Mesenteric fat pad (tissue), 1 donor: ENCODE measurements at places on chromosomes 12 and 14.

DNA sequence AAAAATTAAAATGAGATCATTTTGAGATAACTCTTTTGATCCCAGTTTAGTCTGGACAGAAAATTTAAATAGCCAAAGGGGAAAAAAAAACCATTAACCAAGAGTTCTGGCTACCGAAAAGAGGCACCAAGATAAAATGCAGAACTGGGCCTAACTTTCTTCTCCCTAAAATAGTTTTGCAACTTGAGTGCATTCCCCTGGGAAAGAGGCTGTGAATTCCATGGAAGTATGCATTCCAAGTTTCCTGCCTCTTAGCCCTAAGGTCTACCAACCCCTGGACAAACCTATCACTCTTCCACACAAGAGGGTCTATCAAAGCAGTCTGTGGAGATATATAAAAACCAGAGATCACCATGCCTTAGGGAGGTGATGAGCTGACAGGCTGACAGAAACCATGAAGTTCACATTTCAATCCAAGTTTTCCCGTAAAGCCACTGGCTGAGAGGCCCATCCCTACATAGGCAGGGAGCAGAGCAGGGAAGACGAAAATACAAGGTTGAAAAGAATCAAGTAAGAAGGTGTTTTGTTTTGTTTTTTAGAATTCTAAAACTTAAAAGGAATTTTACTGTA lies 33.8 kb downstream of the DCP1B start:
- no peak for DNase-seq

DNA sequence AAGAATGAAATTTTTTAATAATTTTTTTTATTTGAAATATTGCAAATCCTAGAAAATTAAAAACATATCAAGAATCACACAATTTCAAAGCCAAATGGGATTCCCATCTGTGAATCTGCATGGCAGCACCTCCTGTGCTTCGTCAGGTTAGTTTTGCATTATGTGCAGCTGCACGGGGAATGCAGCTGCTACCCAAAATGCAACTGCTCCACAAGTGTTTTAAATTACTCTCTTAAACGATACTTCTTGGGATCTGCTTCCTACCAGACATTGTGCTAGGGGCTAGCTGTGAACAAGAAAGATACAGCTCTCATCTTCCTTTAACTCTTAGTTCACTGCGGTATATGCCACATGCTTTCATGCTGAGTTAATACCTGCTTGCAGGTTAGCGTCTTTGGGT lies 154.2 kb downstream of the CRADD start:
- DNase-seq, result no peak

- DNase-seq, result no peak
Measured at GRCh38 chr12:51449580-51450246, 25.1 kb downstream of the SLC4A8 start.

DNA sequence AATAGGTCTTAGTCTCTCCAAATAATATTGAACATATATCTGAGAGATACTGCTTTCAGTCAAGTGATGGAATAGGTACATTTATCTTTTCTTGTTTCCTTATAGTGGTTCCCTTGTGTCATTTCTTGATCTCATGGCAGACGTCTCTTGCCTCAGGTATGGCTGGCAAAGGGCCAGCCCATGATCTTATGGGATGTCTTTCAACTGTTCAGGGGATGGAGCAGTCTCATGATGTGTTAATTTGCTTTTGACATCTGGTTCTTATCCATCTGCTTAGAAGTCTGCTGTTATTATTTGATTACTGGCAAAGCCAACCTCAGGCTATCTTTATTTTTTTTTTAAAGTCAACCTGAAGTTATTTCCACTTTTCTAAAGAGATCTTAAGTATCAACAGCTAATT lies 262.9 kb downstream of the TMEM117 start:
- no peak for DNase-seq

DNA sequence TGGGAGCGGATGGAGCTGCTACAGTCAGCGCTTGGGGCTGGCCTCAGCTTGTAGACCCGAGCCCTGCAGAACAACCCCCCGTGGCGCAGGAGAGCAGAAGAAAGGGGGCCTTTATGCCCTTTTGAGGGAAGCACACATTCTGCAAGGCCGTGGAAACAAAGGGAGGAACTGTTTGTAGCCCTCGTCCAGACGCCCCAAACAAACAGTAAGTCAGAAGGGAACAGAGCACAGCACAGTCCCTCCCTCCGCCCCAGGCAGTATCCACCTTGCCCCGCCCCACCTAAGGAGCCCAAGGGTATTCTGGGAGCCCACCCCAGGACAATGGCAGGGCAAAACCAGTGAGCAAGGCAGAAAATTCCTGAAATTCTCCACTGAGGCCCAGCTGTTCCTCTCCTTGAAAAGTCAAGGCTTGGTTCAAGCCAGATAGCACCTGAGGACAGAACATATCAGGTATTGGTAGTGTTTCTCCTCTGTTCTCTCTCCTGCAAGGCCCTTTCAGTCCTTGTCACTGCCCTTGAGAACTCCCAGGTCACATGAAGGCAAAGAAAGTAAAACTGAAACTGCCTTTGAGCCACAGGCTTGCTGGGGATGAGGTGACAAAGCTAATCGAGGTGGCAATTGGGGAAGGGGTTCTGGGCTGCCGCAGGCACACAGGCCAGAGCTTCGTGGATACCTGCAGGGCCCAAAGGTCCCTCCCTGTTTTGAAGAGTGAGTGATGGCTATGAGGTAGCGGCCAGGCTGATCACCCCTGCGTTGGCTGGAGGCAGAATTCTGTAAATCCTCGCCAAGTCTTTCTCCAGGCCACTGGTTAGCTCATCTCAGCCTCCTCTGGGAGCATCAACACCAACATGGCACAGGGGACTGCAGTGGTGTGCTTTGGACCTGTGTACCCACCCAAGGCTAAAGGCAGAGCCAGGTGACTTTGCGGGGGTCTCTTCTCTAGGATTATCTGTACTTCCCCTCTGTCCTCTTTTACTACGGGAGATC lies 499 bp downstream of the DGLUCY start:
- peak; percentile 91 for DNase-seq

DNA sequence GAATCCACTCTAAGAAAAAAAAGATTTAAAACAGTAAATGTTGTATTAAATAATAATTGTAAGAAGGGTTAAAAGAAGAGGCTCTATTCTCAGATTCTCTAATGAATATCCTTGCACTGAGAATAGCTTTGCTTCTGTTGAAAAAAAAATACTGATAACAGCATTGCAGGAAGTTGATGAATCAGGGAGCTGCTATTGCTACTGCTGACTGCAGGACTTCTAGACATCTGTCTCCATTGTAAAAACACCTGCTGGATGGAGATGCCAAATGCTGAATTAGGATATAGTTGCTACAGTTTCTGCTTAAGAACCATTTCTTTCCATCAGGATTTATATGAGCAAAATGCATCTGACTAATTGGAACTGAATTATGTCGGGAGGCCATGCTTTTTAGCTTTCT lies 50.3 kb upstream of the ANP32D start:
- DNase-seq, result no peak

DNA sequence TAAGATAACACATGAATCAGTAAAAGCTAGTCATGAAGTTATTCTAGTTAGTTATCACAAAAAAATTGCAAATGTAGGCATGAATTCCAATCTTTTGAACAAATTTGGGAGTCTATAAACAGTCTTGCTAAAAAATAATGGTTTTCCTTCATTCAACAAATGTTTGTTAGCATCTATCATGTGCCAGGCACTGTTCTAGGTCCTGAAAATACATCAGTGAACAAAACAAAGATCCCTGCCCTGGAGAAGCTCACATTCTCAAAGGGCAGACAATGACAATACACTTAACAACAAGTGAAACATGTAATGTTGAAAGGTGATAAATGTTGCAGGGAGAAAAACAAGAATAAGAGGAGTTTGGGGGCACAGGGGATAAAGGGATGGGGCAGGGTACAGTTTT lies 86.9 kb downstream of the OTX2 start:
- no peak for DNase-seq

DNA sequence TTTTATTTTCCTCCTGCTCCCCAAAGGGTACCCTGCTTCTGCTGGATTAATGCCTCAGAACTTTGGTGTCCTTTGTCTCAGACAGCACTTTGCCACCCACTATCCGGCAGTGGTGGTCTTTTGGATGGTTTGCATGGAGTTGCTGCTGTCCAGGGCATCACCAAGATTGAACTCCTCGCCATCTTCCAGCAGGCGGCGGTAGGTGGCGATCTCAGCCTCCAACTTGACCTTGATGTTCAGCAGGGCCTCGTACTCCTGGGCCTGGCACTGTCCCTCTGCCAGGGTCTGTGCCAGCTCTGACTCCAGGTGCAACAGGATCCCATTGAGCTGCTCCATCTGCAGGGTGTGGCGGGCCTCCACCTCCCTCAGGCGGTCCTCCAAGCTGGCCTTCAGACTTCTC lies 9.4 kb upstream of the NOPCHAP1 start:
- DNase-seq, result no peak

GRCh38 chr12:41967668-41968500 lies 176.8 kb downstream of the GXYLT1 start:
- DNase-seq, result no peak

- no peak for DNase-seq
Measured at GRCh38 chr14:51963286-51963685, 26.1 kb upstream of the RTRAF start.

DNA sequence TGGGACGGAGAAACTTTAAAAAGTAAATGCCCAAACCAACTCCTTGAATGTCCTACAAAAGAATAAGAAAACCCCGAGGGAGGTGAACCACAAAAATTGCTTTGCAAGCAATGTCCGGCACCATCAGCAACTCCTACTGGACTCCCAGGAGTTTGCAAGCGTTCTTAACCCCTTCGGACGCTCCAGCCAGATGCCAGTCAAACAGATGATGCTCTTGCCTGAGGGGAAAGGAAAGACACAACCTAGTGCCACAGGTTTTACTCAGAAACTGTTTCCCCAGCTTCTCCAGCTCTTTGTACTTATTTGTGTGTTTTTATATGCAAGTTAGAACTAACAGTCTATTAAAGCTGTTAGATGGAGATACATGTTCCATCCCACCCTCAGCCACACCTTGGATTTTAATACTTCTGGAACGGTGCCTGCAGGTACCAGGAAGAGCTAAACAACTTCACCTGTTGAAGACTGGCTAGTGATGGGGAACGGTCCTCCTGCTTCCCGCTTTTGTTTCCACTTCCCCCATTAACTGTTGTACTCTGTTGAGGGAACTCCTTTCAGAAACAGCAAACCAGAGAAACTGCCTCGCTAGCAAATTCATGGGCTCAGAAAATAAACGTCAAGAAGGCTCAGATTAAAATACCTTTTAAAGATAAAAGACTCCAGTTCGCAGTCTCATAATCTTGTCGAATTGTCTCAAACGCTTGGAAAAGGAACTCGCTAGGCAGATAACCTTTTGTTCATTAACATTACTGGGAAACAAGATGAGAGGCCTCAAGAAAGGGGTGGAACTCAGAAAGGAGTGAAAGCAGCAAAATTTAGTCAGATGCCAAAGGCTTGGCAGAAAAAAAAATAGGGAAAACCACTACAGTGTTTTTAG lies 1.1 kb upstream of the FERMT2 start:
- DNase-seq, result no peak

GRCh38 chr12:560691-561390 lies 101.1 kb downstream of the B4GALNT3 start:
- DNase-seq, result no peak

- no peak for DNase-seq
Measured at GRCh38 chr14:75094896-75095295, 25.5 kb downstream of the ZC2HC1C start.

DNA sequence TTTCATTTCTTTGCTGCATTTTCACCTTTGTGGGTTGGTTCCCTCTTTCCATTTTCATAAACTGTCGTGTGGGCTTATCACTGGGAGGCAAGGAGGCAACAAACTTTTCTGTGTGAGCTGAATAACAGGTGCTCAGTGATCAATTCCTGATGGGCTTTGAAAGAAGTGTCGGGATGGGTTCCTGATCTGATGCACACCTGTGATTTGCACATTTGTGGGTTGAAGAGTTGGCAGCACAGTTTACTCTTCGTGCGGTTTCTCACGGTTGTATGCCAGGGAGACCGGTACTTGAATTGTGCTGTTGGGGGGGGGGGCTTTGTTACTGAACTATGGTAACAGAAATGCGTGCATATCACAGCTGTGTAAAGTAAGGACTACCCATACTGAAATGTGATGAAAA lies 16.0 kb upstream of the ASPG start:
- no peak for DNase-seq

GRCh38 chr14:91883753-91884152 lies 16.4 kb upstream of the TC2N start:
- DNase-seq, result no peak

GRCh38 chr12:57813111-57813970 lies 5.2 kb downstream of the AVIL start:
- DNase-seq, result no peak

DNA sequence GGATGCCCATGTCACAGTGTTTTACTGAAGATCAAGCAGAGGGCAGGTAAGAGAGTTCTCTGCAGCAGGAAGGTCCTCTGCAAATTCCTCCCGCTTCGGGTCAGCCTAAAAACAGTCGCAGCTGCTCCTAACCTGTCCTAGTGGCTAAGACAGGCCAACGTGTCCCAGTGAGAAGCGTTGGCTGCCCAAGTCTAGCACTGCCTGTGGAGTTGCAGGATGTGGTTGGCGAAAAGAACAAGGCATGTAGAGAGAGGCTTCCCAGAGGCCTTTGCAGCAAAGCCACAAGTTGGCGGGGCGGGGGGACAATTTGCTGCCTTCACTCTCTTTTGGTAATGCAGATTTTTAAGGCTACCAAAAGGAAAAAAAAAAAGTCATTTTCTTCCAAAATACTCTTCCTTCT lies 340.1 kb downstream of the BCL11B start:
- DNase-seq, result peak; percentile 72

GRCh38 chr12:125685915-125686314 lies 620.7 kb downstream of the AACS start:
- no peak for DNase-seq

- no peak for DNase-seq
Measured at GRCh38 chr12:50611021-50611744, 106.4 kb downstream of the DIP2B start.

DNA sequence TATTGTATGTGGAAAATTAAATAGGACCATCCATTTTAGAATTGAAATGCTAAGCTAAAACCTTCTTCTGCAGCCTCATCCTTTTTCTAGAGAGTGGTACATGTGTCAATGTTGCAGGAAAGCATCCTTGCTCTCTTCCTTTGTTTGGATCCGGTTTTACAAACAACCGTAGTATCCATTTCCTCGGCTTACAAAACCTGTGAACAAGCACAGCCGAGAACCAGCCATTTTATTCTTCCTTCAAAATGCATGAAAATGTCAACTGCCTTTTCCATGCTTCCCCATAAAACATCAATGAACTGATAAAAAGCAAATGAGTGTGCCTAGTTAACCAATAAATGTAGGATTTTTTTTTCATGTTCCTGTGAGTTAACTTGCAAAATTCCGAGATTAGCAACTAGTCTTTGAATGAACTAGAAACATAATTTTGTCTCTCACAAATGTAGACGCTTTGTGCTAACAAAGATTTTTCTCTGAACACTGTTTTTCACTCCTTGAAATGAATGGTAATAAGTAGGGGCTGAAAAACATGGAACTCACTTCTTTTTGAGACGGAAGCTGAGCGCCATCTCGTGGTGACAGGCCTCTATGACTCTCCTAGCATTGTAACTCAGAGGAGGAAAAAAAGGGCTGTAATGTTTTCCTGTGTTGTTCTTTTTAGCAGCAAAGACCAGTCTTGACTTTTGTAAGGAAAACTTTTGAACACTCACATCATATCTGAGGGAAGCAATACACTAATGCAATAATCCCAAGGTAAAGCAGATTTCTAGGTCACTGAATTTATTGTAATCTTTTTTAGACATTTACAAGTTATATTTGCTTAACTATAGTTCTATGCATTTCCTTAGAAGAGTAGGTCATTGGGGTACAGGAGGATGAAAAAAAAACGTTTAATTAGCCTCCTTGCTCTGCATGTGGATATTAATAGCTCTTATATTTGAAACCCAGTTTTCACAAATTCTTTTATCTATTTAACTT lies 157.4 kb upstream of the FOXG1 start:
- no peak for DNase-seq
